ENCODE measurements at places on chromosomes 11 and 22.
A peak's percentile ranks its signal among the peaks of the same experiment; 100 is the strongest.

GRCh38 chr22:17083811-17084441 is 874 bp upstream of the IL17RA start:
- no peak for DNase-seq

GRCh38 chr11:12318791-12319438 is 58.5 kb upstream of the PARVA start:
- no peak for DNase-seq

DNA sequence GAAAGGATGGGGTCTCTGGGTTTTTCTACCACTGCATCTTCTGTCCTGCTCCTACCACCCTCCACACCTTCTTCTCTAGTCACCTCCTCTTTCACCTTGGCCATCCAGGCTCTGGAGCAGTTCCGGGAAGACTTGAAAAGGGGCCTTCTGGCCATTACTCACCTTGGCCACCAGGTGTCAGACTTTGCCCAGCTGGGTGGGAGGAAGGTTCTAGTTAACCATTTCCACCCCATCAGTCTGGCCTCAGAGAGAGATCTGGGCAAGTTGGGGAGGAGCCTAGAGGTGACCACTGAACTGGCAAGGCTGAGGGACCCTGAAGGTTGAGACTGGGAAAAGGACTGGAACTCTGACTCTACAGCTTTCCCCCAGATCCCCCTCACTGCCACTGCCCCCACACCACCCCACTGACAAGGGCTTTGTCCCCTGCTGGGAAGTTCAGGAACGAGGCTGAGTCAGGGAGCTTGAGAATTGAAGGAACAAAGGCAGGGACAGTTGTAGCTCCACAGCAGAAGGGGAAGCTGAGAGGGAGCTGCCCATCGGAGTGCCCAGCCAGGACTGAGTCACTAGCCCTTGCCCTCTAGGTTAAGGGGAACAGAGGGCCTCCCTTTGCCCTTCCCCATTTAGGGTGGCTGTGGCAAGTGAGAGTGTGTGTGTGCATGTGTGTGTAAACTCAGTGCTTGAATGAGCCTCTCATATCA is 3.7 kb upstream of the POLD4 start:
- DNase-seq: peak; percentile 76

DNA sequence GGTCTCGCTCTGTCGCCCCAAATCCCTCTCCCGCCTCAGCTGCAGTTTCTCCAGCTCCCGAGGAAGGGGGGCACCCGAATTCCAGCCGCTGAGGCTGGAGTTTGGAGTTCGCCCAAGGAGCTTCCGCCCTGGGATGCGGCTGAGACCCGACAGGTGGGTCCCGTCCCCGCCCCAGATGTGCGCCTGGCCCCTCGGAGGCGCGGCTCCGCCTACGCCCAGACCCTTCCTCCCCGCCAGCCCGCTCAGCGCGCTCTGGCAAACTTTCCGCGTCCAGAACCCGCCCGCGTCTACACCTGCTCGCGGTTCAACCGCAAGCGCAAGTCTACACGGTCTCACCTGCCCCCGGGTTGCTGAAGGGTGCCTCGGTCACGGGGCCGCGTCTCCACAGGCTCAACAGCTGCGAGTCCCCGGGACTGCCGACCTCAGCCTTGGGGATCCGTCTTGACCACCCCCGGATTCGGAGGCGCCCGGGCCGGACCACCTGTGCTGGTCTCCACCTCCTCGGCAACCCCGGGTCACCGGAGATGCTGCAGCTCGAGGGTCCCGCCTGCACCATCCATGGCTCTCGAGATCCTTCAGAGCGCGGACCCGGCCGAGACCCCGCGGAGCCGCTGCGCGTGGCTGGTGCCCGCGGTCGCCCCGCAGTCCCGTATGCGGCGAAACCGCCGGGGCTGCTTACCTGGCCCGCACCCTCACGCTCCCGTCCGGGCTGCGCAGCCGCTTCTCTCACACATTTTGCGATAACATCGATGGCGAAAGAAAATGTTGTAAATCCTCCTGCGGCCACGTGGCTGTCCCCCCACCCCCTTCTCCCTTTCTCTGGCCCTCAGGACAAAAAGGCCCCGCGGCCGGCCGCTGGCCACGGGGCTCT is 63.6 kb downstream of the NFAM1 start:
- no peak for DNase-seq

DNA sequence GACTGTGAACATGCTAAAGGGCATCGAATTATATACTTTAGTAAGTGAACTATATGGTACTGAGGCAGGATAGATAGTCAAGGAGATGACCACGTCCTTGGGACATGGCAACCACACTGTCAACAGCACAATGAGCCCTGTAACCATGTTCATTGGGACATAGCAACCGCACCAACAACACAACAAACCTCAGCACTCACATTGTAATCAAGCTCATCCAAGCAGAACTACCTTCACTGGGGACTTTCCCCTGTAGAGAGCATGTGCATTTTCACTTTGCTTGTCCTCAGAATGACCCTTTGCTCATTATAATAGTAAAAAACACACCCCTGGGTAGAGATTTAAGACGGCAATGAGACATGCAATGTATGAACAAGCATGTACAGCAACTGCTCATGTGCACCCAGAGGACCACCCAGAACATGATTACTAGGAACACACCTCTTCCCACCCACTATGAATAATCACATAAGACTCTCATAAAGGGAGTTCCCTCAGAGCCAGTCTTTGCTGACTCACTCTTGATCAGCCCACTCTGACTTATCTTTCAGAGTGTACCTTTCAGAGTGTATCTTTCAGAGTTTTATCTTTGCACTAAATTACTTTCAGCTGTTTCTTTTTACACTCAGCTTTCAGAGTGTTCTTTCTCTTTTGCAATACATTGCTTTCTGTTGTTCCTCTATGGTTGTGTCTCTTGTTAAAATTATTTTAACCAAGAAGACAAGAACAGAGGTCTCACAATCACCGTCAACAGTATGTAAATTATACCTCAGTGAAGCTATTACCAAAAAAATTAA is 4.1 kb upstream of the PLAAT2 start:
- DNase-seq: peak; percentile 83

DNA sequence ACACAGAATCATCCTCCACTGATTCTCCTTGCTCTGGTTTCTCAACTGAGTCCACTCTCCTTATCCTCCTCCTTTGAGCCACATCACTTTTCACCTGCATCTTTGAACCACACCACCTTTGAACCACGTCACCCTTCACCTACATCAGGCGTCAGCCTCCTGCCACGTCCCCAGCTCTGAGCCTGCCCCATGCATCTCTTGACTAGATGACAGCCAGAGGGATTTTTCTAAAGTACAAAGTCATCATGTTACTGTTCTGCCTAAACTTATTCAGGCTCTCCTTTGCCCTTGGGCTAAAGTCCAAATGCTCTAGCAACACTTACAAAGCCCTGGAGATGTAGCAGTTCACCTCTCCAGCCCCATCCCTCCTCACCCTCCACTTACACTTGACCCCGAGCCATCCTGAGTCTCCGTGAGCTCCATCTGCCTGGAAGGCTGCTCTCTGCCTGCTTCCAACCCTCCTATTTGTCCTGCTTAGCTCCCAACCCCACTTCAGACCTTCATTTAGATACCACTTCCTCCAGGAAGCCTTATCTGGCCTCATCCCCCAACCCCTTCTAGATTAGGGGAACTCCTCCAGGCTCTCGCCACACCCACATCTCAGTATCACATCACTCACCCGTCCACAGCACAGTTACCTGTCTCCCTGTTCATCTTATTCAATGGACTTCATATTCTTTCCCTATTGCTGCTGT is 3.7 kb upstream of the MS4A10 start:
- DNase-seq: no peak

- no peak for DNase-seq
Measured at GRCh38 chr22:23146478-23147205, 1.4 kb downstream of the RAB36 start.

DNA sequence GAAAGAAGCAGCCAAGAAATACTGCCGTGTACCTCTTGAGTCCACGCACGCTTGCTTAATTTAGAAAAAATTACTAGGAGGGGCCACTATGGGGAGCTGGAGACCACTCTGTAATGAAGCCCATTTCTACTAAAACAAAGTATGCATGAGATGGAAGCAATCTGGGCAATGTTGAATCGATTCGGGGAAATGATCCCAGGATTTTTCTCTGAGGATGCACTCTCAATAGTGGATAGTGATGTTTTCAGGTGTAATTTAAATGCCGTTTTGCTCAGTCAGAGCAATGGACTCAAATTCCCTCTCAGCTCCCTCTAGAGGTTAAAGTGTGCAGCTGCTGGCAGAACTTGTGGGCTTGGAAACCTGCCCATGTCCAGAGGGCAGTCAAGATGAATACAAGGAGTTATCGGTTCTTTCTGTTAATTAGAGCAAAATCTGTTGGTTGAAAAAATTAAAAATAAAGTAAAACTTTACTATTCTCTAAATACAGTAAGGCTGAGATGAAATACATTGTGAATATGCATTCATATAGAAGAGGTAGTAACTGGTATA is 64.1 kb downstream of the ME3 start:
- DNase-seq: peak; percentile 64

DNA sequence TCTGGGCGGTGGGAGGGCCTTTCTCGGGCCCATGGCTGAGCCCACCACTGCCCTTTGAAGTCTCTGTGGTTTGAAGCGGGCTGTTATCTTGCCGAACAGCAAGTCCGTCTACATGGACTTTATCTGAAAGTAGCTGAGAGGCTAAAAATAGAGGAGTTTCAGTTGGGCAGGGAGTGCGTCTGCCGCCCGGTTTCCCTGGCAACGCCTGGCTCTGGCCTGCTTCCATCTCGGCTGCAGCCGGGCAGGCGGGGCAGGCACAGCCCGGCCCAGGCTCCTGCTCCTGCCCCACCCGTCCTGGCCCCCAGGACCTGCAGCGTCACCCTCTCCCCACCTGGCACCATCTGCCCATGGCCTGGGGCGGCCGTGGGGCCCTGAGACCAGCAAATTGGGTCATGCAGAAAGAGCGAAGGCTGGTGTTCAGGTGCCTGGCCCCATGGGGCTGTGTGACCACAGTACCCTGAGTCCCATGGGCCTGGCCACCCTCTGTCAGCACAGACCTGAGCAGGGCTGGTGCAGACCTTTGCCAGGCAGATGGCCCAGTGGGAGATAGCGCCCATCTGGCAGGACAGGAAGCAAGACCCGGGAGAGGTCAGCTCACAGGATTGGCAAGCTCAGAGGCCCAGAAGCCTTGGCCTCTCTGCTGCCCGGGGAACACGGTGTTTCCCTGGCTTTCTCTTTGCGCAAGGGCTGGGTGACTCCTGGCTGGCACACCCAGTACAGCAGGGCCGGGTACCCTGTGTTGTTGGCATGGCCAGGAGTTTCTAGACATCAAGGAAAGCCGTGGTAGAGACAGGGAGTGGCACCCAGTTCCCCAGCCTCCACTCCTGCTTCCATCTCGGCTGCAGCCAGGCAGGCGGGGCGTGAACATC is 79.1 kb upstream of the KCNQ1OT1 start:
- peak; percentile 80 for DNase-seq

- no peak for DNase-seq
Measured at GRCh38 chr11:94184846-94185245, 56.2 kb downstream of the PANX1 start.

DNA sequence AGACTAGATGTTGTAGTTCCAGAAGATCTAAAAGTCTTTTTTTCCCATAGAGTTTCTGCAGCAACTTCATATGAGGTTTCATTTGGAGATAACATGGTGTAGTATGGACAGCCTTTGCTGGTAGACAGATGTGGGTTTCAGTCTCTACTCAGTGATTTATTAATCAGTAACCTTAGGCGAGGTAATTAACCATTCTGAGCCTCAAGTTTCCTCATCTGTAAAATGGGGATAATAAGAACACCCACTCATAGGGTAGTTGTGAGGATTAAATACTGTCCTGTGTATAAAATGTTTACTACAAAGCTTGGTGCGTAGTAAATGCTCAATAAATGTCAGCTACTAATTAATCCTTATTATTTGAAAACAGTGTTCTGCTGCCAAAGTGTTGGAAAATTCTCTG is 16.8 kb downstream of the POU2F3 start:
- no peak for DNase-seq

- DNase-seq: no peak
Measured at GRCh38 chr22:44267856-44268255, 44.9 kb downstream of the SHISAL1 start.

DNA sequence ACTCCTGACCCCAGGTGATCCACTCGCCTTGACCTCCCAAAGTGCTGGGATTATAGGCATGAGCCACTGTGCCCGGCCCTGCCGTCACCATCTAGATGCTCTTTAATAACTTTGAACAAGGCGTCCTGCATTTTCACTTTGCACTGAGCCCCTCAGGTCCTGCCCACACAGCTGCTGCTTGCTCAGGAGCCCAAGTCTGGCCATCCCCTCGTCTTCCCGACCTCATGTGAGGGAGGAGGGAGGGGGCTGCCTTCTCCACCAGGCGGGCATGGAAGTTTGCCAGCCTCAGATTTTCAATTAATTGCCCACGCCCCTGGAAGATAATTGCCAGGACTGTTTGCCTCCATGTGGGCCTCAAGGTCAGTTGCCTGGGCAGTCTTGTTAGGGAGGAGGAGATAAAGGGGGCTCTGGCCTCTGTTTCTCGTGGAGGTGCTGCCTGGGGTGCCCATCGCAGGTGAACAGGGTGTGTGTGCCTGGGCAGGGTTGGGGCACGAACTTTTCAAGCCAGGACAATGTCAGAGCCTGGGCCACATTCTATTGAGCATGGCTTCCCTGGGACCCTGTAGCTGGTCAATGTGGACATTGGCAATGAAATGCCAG is 27.9 kb upstream of the MYEOV start:
- DNase-seq: no peak

GRCh38 chr11:10806206-10806605 is 2.5 kb downstream of the EIF4G2 start:
- no peak for DNase-seq

- no peak for DNase-seq
Measured at GRCh38 chr11:115100706-115101105, 403.5 kb downstream of the CADM1 start.

- no peak for DNase-seq
Measured at GRCh38 chr22:50270666-50271394, 650 bp upstream of the MAPK11 start.

GRCh38 chr22:40334899-40335298 is 11.4 kb upstream of the ADSL start:
- DNase-seq: no peak

- no peak for DNase-seq
Measured at GRCh38 chr11:126465573-126466188, 110.2 kb downstream of the ST3GAL4 start.

GRCh38 chr11:122229481-122230384 is 113.7 kb upstream of the BLID start:
- no peak for DNase-seq

All from RWPE1 (cell line).